Caki2 (cell line): ENCODE measurements at places on chromosomes 3 and 15. TPM values are rescaled to one million over a fixed set of nuclear protein-coding genes. Genes with fewer than 3 reads are reported as not detected.

Gene APOD
- total RNA-seq, result not detected in 2 replicates

Gene SV2B
- not detected in 2 replicates for total RNA-seq

Gene STAB1
- total RNA-seq, result not detected in 2 replicates

GRCh38 chr3:85342915-85343314 is 384.1 kb downstream of the CADM2 start:
- DNase-seq, result peak; percentile 4

GRCh38 chr3:126496894-126497850 is 20.4 kb downstream of the UROC1 start:
- DNase-seq, result no peak

GRCh38 chr3:1037631-1038030 is 55.2 kb upstream of the CNTN6 start:
- no peak for DNase-seq

DNA sequence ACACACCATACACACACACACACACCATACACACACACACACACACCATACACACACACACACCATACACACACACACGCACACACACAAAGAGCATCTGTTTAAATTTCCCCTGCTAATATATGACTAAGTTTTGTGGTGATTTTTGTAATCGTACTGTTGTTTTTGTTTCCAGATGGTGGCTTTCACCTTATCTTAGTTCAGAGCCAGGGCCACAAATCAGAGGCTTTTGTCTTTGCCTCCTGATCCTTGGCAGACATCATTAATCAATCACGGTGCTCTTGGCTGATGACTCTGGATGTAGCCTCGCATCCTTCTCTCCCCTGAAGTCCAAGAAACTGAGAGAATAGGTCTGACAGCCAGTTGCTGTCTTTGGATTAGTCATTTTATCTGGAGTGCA is 52.1 kb downstream of the EDEM1 start:
- DNase-seq, result peak; percentile 48

DNA sequence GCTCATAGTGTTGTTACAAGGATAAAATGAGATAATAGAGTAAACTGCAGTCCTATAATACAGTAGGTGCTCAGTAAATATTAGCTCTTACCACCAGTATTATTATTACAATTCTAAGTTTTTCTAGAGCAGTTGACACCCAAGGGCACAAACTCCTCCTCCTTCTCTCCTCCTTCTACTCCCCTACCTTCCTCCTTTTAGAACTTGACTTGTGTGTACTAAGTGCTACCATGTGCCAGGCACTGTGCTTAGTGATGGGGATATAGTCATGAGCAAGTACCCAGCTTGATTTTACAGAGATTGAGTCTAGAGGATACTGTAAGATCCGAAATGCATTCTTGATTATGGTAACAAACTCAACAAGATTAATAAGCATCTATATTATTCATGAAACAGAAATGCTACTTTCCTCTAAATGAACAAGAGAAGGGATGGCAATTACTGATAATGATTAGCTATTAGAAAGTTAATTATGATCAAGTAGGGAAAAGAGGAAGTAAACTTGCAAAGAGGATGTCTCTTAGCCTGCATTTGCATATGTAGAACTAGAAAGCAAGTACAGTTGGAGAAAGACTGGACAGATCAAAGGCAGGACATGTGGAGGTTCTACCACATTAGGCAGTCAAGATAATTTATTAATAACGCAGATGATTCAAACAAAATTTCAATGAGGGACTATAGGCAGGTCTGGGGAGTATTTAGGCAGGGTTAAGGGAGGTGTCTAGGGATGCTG is 72.3 kb downstream of the CLDN11 start:
- no peak for DNase-seq

DNA sequence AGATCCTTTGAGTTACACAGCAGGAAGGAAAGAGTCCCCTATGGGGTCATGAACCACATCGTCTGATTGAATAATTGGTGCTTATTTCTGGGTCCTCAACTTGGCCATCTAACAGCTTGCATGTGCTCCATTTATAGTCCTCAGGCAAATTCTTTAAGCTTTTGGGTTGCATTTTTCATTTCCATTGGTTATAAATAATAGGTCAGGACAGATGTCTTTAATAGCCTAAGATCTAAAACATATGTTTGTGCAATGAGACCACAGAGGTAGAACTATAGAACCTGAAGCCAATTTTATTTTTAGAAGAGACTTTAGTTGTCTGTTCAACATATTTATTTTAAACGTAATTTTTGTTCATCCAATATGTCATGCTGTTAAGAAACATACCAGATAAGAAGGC is 43.2 kb downstream of the CD200R1L start:
- no peak for DNase-seq

GRCh38 chr3:20451170-20451569 is 265.2 kb upstream of the SGO1 start:
- no peak for DNase-seq

- no peak for DNase-seq
Measured at GRCh38 chr3:87361956-87362355, 85.6 kb upstream of the POU1F1 start.

GRCh38 chr15:61051569-61052031 is 177.5 kb downstream of the RORA start:
- DNase-seq, result peak; percentile 28

GRCh38 chr15:99101501-99101900 is 3.4 kb upstream of the SYNM start:
- DNase-seq, result no peak
